ENCODE measurements at places on chromosomes 7 and 10. TPM values are rescaled to one million over a fixed set of nuclear protein-coding genes. Genes with fewer than 3 reads are reported as not detected.

GRCh38 chr7:134943785-134944400, 42.4 kb upstream of the AGBL3 start:
- no peak for DNase-seq
- no peaks in the 10 kb centered on the region for H3K27me3 ChIP-seq
- H3K4me1 ChIP-seq = peaks cover 36% of the 10 kb centered on the region
- H3K36me3 ChIP-seq = no peaks in the 10 kb centered on the region

- H3K4me3 ChIP-seq = no peak overlapping the region
- no peaks in the 10 kb centered on the region for H3K4me1 ChIP-seq
- H3K27ac ChIP-seq = no peak overlapping the region
- no peaks in the 10 kb centered on the region for H3K27me3 ChIP-seq
- DNase-seq = no peak
Observed at GRCh38 chr10:121516093-121516865, 82.0 kb downstream of the FGFR2 start.

FAM25C gene
- total RNA-seq = not detected

GNAI1 gene
- total RNA-seq = 18.7 TPM

NUTM2A gene
- 0.56 TPM for total RNA-seq

DNA sequence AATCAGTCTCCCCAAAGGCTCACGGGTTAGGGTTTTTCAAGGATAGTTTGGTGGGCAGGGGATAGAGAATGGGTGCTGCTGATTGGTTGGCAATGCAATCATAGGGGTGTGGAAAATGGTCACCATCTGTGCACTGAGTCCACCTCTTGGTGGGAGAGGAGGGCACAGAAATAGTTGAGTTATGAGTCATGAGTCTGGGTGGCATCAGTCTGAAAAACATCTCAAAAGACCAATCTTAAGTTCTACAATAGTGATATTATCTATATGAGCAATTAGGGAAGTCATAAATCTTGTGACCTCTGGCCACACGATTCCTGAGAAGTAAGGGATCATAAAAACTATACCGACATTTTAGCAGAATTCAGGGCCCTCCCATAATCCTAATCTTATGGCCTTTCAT, 62.7 kb downstream of the LGI1 start:
- no peaks in the 10 kb centered on the region for H3K4me1 ChIP-seq
- H3K4me3 ChIP-seq = no peak overlapping the region

DNA sequence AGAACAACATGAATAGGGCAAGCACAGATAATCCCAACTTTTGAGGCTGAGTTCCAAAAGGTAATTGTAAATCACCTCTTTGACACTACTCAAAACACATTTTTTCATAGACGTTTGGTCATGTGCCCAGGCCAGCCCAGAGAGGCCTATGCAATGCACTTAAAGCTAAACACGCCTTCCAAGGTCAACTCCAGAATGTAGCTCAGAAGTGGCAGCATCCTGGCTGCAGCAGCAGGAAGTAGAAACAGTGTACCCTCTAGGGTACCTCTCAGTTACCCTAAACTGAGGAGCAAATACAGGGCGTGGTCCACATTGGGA, 58.7 kb downstream of the OSBPL3 start:
- H3K27ac ChIP-seq = no peak overlapping the region
- no peaks in the 10 kb centered on the region for H3K36me3 ChIP-seq
- no peaks in the 10 kb centered on the region for H3K4me1 ChIP-seq

- H3K27me3 ChIP-seq = no peaks in the 10 kb centered on the region
- no peak overlapping the region for H3K4me3 ChIP-seq
- no peak for DNase-seq
Observed at GRCh38 chr7:84232646-84233045, 38.1 kb upstream of the SEMA3A start.

ELN gene
- 3.0 TPM for total RNA-seq

DNA sequence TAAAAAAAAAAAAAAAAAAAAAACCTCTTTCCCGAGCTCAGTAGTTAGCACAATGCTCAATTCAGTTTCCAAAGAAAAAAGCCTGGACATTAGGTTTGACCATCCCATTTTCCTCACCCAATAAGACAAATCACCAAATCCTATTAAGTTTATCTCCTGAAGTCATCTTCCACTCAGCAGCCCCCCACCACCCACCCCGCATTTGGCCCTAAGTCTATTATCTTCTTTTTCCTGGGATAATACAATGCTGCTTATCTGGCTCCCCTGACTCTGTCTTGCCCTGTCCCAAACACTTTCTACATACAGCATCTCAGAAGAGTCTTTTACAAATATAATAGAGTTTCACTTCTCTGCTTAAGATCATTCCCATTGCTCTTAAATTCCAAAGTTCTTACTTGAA, 17.8 kb upstream of the LMOD2 start:
- DNase-seq = no peak
- H3K27ac ChIP-seq = no peak overlapping the region
- no peak overlapping the region for H3K4me3 ChIP-seq
- H3K27me3 ChIP-seq = no peaks in the 10 kb centered on the region

DNA sequence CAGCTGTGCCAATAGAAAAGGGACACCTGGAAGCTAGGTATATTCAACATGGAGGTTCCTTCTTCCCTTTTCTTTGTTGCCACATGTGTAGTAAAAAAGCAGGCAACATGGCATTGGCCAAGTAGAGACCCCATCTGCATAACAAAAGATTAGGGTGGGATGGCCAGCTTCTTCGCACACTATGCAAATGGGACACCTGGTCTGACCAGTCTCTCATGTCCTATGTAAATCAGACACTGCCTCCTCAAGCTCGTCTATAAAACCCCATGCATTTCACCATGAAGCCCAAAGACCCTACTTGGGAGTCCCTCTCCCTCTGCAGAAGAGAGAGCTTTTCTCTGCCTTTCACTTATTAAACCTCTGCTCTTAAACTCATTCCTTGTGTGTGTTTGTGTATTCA, 53.9 kb downstream of the MYL10 start:
- no peak overlapping the region for H3K4me3 ChIP-seq
- H3K27ac ChIP-seq = no peak overlapping the region
- no peaks in the 10 kb centered on the region for H3K4me1 ChIP-seq
- H3K27me3 ChIP-seq = no peaks in the 10 kb centered on the region
- DNase-seq = no peak

DNA sequence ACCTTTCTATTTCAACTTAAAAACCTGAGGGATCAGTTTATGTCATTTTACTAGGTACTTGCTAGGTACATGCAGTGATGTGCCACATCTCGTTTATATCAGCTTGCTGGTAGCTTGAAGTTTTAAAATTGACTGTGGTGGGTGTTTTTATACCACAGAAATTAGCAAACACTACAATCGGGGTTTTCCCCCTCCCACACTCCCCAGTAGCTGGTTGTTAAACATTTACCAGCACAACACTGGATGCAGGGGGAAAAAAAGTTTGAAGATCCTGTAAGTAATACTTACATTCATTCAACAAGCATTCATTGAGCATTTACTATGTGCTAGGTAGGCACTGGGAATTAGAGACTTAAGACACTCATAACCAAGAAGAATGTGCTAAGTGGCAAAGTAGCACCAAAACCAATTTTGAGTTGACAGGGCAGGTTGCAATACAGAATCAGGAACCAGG, 32.6 kb downstream of the USP6NL start:
- H3K27me3 ChIP-seq = no peaks in the 10 kb centered on the region
- H3K36me3 ChIP-seq = no peaks in the 10 kb centered on the region
- H3K4me1 ChIP-seq = no peaks in the 10 kb centered on the region
- DNase-seq = no peak
- no peak overlapping the region for H3K27ac ChIP-seq

GPR22 gene
- not detected for total RNA-seq

- no peak for DNase-seq
- H3K4me1 ChIP-seq = no peaks in the 10 kb centered on the region
- no peak overlapping the region for H3K4me3 ChIP-seq
- no peaks in the 10 kb centered on the region for H3K36me3 ChIP-seq
Observed at GRCh38 chr10:63720072-63720537, 198.9 kb downstream of the REEP3 start.

TWIST1 gene
- total RNA-seq = not detected

TMEM139 gene
- 20.8 TPM for total RNA-seq

DNA sequence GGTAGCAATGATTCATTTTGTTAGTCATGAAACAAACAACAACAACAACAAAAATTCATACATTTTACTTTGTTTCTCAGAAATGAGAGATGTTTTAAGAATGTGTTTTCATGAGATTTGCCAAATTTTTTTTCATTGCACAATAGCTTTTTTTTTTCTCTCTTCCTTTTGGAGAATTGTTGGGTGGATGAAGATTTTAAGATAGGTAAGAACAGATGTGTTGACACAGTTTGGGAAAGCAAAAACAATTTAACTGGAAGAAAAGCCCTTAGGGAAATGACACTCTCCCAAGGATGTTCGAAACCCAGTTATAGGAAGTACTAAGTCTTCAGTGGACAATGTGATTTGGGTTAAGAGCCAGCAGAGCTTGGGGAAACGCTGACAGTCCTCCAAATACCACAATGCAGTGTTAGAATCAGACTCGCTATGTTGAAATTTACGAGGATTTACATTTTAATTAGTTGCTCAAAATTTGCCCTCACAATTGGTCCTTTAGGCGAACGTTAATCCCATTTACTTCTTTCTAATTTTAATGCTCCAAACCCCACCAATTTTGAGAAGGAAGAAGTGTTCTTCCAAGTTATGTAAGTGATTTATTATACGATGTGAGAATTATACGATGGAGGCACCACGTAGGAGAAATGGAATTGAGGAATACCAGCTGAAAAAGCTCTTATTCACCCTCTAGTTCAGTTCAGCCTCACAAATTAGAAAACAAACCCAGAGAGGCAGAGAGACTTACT, 61.2 kb downstream of the HHEX start:
- H3K4me1 ChIP-seq = no peaks in the 10 kb centered on the region
- no peaks in the 10 kb centered on the region for H3K27me3 ChIP-seq
- no peaks in the 10 kb centered on the region for H3K36me3 ChIP-seq

- no peak overlapping the region for H3K4me3 ChIP-seq
- no peaks in the 10 kb centered on the region for H3K4me1 ChIP-seq
- no peaks in the 10 kb centered on the region for H3K36me3 ChIP-seq
- H3K27me3 ChIP-seq = no peaks in the 10 kb centered on the region
- H3K27ac ChIP-seq = no peak overlapping the region
Observed at GRCh38 chr10:120644556-120645410, 187.8 kb downstream of the PLPP4 start.

DNA sequence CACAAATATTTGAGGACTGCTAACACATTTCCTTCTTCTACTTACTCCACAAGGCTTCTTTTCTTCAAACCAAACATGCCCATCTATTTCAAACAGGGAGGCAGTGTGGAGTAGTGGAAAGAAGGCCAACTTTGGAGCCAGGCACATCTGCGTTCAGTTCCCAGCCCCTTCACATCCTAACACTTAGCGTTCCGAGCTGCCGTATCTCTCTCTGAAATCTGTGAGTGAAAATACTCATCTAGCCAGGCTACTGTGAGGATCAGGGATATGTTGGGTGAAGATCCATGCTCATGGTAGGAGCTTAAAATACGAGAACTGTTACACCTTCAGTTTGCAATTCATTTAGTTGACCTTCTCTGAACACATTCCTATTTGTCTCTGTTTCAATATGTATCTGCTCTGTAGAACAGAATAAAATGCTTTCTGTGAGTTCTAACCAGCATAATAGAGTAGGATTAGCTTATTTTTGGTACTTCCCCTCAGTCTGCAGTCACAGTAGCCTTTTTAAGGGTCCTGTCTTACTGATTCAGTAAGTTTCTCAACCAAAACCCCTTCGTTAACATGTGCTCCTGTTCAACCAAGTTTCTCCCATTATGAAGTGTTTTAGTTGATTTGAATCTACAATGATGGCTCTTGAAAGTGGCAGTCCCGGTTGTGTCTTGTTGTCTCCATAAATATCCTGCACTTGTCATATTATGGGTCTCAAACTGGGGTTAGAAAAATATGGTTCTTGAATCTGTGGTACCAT, 3.3 kb upstream of the MEST start:
- no peak overlapping the region for H3K4me3 ChIP-seq
- no peaks in the 10 kb centered on the region for H3K36me3 ChIP-seq
- peaks cover 7% of the 10 kb centered on the region for H3K4me1 ChIP-seq
- no peaks in the 10 kb centered on the region for H3K27me3 ChIP-seq
- no peak overlapping the region for H3K27ac ChIP-seq
- no peak for DNase-seq

Data from right lobe of liver (tissue), 6 donors.